Left ventricle myocardium inferior (tissue), 1 donor: ENCODE measurements at places on chromosomes 4 and X. TPM values are rescaled to one million over a fixed set of nuclear protein-coding genes. Genes with fewer than 3 reads are reported as not detected.

Gene OSTC
- total RNA-seq, result 27.2 TPM

GRCh38 chr4:189659287-189659686 is 281.4 kb upstream of the FRG1 start:
- no peak for DNase-seq

DNA sequence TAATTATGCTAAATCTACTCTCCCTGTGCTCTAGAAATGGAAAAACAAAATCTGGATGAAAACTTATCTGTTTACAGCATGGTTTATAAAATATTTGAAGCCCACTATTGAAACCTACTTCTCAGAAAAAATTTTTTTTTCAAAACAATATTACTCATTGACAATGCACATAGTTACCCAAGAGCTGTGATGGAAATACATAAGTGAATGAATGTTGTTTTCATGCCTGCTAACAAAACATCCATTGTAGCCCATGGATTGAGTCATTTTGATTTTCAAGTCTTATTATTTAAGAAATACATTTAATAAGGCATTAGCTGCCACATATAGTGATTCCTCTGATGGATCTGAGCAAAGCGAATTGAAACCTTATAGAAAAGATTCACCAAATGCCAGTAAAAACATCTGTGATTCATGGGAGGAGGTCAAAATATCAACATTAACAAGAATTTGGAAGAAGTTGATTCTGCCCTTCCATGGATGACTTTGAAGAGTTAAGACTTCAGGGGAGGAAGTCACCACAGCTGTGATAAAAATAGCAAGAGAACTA is 144.7 kb upstream of the HHIP start:
- no peak for DNase-seq

DNA sequence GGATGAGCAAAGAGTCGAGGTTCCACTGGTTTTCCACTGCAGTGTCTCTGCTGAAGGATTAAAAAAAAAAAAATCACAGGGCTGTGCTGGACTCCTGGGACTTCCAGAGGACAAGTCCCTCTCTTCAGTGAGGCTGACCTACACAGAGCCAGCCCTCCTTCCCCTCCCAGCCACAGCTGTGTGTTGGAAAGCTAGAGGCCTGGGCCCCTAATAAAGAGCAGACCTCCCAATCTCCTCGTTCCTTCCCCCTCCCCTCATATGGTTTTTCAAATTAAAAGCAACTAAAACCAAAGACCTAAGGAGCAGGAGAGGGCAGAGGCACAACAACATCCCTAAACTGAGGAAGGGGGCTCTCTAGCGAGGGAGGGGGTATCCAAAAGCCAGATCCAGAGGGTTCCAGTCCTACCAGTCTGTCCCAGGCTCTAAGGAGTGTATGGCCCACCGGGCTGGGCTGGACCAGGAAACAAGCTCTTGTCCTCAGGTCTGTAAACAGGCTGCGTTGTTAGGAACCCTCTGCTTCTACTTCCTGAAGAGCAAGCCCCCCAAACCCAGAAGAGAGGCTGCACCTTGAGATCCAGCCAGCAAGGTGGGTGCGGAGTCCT is 4.0 kb upstream of the PDGFRA start:
- no peak for DNase-seq

GRCh38 chr4:81802285-81802846 is 330.7 kb upstream of the RASGEF1B start:
- no peak for DNase-seq

GRCh38 chr4:184750926-184751584 is 17.2 kb upstream of the CENPU start:
- no peak for DNase-seq

GRCh38 chr4:181807771-181808170 is 435.4 kb upstream of the TENM3 start:
- no peak for DNase-seq

GRCh38 chrX:68832101-68832416 is 3.2 kb downstream of the EFNB1 start:
- peak; percentile 30 for DNase-seq
